ENCODE measurements at places on chromosomes 4 and X.

GRCh38 chr4:7805533-7806337 is 133.9 kb downstream of the AFAP1 start:
- DNase-seq: no peak

GRCh38 chr4:102869569-102870197 is 891 bp downstream of the CISD2 start:
- DNase-seq: no peak

DNA sequence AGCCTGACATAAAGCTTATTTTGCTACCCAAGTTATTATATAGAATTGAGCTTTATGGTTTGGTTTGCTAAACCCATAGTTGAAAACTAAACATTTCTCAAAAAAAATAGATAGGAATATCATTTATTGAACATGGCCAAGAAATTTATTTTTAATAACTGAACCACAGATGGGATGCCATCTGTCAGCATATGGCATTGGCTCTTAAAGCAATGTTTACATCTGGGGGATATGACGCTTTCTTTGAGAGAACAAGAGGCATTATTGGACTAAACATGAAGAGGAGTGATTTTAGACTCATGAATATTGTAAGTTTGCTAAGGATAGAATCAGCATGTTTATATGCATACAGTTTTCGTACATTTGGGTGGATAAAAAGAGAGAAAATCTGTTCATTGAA is 132.6 kb upstream of the SLIT2 start:
- no peak for DNase-seq

DNA sequence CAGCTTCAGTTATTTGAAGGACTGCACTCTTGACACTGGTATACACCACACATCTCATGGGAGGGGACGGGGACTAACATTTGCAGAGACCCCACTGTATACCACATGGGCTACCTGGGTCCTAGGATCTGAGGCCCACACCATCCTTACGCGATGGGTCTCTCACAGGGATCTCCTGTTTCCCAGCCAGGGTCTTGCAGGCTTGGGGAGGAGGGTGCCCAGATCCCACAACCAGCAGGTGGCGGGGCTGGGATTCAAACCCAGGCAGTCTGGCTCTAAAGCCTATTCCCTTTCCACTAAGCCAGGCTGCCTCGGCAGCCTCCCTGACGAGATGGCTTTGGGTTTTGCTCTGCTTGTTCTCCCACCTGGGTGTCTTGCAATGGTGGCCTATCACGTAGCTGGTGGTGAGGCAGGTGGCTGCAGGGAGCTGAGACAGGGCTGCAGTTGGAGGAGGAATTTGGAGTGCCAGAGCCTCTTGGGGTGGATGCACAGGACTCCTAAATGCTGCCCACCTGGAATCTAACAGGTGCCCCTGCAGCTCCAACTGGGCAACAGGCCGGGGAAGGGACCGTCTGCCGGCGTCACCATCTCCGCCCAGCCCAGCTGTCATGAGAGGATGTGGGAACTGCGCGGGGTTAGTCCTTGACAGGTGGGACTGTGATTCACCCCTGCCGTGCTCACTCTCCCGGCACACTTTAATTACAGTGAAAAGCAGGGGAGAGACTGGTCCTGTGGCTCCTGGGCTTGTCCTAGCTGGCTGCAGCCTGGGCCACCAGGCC is 110.7 kb downstream of the PSAPL1 start:
- no peak for DNase-seq

DNA sequence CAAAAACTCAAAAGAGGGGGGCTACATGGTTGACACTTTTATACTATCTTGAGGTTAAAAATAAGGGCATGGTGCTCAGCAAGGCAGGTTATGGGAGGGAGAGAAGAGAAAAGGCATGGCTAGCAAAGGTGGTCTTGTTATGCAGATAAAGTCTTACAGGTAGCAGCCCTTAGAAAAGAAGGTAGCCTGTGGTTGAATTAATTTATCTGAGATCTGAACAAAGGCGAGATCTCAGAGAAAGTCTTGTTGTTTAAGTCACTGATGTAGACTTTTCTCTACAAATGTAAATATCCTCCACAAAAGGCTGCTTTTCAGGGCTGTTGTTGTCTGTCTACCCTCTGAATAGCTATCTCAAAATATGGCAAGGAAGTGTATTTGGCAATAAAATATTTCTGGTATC is 1250.4 kb downstream of the PCDH18 start:
- no peak for DNase-seq

DNA sequence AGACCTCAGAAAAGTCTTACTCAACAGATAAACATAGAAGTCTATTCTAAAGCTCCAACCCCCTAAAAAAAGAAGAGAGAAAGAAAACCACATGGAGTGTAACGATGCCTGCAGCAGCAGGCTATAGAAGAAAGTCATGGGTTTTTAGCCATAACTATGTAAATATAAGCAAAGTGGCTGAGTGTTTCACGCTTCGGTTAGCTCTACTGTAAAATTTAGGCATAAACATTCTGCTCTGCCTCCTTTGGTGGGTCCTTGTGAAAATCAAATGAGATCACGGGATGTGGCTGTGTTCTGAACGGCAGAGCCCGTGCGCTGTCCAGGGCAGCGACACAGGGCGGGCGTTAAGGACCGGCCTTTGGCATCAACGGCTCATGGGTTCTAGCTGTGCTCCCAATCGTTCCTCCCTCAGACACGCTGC is 78.4 kb downstream of the IRF2 start:
- no peak for DNase-seq

- DNase-seq: no peak
Measured at GRCh38 chr4:10074767-10075105, 41.9 kb downstream of the WDR1 start.

GRCh38 chr4:76059750-76060149 is 14.8 kb upstream of the ART3 start:
- no peak for DNase-seq

- DNase-seq: peak; percentile 12
Measured at GRCh38 chrX:132092439-132093065, 35.3 kb downstream of the FRMD7 start.

- DNase-seq: no peak
Measured at GRCh38 chr4:1451752-1452122, 45.5 kb upstream of the NKX1-1 start.

- DNase-seq: no peak
Measured at GRCh38 chr4:69907151-69907550, 23.7 kb upstream of the CSN1S1 start.

DNA sequence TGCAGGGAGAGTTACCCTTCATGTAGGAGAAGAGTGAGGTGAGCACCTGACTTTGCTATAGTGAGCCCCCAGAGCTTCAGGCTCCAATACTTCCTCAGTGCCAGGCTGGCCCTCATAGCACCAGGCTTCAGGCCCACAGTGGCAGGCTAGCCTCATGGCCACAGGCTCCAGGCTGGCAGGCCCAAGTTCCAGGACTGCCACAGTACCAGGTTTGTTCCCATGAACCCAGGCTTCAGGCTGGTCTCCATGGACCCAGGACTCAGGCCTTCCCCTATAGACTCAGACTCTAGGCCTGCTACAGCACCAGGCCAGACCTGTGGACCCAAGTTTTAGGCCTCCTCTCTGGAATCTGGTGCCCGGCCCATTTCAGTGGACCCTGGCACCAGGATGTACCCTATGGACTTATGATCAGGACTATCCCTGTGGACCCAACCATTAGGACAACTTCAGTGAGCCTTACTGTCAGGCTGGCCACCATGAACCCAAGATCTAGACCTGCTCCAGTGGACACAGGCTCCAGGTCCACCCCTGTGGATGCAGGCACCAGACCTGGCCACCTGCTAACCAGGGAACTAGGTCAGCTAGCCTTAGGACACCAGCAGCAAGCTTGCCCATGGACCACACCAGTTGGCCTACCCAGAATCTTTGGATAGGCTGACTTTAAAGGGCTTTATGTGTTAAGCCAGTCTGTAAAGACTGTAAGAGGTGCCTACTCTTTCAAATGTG is 658.2 kb downstream of the KLHL13 start:
- DNase-seq: no peak

DNA sequence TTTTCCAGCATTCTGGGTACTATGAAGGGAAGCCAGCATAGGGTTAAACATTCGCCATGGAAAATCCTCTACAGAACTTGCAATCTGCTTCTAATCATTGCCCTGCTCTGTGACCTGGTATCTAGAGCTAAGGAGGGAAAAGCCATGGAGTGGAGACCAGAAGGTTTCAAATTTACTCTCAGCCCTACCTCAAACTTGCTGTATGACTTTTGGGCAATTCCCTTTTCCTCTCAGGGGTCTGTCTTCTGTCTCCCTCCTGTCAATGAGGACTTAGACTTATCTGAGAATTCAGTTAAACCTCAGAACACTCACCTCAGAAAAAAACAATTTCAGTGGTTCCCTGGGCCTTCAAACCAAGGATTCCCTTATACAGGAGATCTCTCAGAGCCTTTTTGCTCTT is 29.1 kb downstream of the ARHGEF9 start:
- no peak for DNase-seq

DNA sequence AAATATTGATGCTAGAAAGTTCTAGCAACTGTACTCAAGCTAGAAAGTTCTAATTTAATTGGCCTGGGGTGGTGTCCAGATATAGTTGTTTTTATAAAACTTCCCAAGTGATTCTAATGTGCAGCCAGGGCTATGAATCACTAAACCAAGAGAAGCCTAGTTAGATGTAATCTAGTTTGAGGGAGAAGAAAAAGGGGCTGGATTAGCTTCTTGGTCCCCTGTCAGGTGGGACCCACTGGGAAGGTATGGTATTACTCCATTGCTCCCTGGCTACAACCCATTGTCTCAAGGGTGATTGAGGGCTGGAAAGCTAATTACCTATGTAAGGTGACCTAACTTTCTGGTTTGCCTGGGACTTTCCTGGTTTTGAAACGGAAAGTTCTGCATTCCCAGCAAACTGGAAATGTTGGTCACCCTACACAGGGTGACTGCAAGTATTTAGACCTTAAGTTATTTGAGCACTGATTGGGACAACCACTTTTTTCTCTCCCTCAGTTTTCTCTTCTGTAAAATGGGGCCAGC is 23.9 kb upstream of the MSN start:
- no peak for DNase-seq

- no peak for DNase-seq
Measured at GRCh38 chrX:67100031-67100884, 443.6 kb upstream of the AR start.

DNA sequence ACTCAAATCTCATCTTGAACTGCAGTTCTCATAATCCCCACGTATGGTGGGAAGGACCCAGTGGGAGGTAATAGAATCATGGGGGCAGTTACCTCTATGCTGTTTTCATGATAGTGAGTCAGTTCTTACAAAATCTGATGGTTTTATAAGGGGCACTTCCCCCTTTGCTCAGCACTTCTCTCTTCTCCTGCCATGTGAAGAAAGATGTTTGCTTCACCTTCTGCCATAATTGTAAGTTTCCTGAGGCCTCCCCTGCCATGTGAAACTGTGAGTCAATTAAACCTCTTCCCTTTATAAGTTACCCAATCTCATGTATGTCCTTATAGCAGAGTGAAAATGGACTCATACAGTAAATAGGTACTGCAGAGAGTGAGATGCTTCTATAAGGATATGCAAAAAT is 1050.6 kb upstream of the GRIA3 start:
- DNase-seq: no peak

- no peak for DNase-seq
Measured at GRCh38 chr4:32106767-32107166, 1386.6 kb downstream of the PCDH7 start.

DNA sequence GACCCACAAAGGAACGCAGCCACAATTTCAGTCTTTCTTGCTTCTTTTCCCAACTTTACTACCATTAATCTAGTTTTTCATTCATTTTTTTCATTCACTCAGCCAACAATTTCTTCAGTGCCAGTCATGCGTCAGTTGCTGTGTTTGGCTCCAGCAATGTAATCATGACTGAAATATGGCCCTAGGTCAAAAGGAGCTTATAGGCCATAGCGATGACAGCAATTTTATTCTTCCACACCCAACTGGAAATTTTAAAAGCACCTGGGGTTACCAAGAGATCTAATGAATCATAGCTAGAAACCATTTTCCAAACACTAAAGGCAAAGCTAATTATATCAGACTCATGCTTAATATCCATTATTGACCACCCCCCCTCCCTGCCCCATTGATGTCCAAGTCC is 29.8 kb upstream of the C1QTNF7 start:
- DNase-seq: no peak

DNA sequence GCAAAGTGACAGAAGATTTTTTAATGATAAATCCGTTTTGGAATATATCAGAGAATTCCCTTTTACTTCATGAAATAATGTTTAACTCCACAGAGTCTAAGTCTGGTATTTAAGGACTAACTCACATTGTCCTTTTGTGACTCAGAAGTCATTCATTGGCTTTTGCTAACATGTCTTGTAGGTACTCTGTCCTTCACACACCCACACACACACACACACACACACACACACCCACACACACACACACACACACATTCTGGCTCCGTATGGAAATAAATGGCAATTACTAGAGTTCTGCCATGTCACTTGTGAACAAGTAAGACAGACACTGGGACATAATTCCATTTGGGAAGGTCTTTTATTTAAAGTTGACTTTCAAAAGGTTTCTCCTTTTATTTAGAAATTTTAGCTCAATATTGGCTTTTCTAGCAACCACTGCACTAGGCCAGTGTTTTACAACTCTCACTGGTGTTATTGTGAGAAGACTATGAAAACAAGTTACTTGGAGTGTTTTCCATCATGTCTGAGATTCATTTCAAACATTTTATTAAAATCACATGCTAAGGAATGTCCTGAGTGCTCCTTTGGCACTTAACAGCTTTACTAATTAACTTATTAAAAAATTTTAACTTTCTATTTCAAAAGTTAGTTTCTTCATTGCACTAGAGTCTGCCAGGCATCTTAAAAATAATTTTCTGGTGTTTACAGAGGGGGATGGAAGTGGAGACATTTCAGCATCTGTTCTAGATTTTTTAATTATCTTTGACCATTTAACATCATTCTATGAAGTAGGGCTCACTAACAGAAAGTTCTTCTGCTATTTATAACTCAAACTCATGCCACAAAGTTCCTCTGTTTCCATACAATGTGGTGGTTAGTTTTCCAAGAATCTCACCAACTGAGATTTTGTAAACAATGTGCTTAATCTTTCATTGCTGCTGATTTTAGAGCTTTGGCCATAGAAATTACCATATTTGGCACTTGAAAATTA is 240.3 kb upstream of the GPC4 start:
- DNase-seq: no peak

DNA sequence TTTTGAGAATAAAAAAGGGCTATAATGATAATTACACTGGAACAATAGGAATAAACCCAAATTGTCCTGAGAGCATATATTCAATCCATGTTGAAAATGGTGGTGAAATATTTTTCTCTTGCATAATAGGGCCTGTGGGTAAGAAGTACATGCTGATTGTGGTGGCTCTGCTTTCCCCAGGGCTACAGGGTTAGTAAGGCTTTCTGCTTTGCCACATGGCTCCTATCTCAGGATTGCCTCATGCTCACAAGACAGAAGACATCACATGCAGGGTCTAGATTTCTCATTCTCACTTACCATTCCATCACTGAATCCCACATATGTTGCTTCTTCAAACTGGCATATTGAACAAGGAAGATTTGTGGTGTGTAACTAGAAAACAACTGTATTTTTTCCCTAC is 12.4 kb upstream of the VEGFC start:
- DNase-seq: no peak

Data from activated CD4-positive, CD25-positive, alpha-beta regulatory T cell treated with anti-CD3 and anti-CD28 coated beads, Interleukin-2, amount 50 U/mL, for 16 hours (primary cell).